ENCODE measurements at places on chromosomes 2 and 18.

GRCh38 chr2:8882094-8882493 lies 44.7 kb upstream of the KIDINS220 start:
- DNase-seq, result no peak

DNA sequence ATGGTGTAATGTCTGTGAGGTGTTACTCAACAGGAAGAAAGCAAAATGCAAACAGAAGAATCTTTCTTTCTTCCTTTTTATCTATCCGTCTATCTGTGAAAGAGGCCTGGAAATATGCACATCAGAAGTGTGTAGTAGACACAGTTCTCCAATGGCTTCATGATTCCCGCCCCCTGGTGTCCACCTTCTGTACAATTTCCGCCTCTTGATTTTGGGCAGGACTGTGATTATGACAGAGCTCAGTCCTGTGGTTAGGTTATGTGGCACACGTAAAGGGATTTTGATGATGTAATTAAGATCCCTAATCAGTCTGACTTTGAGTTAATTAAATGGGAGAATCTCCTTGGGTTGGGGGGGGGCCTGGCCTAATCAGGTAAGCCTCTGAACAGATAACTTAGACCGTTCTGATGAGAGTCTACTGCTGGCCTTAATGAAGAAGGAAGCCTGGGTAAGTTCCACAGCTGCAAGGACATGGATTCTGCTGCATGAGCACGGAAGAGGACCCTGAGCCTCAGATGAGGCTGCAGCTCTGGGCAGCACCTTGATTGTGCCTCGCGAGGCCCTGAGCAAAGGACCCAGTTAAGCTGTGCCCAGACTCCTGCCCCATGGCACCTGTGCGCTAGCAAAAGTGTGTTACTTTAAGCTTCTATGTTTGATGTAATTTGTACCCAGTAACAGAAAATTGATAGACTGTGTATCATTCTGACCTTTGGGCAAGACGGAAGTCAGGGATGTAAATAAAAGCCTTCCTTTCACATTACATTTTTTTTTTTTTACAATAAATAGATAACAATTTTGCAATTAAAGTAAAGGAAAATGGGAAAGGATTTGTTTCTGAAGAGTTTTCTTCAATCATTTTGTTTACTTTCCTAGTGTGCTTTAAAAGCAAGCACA lies 11.3 kb upstream of the KCNF1 start:
- DNase-seq, result no peak

DNA sequence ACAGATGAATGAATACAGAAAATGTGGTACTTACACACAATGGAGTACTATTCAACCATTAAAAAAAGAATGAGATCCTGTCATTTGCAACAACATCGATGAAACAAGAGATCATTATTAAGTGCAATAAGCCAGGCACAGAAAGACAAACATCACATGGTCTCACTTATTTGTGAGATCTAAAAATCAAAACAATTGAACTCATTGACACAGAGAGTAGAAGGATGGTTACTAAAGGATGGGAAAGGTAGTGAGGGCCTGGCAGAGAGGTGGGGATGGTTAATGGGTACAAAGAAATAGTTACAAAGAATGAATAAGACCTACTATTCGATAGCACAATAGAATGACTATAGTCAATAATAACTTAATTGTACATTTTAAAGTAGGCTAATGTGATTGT lies 393.5 kb downstream of the SATB2 start:
- no peak for DNase-seq

DNA sequence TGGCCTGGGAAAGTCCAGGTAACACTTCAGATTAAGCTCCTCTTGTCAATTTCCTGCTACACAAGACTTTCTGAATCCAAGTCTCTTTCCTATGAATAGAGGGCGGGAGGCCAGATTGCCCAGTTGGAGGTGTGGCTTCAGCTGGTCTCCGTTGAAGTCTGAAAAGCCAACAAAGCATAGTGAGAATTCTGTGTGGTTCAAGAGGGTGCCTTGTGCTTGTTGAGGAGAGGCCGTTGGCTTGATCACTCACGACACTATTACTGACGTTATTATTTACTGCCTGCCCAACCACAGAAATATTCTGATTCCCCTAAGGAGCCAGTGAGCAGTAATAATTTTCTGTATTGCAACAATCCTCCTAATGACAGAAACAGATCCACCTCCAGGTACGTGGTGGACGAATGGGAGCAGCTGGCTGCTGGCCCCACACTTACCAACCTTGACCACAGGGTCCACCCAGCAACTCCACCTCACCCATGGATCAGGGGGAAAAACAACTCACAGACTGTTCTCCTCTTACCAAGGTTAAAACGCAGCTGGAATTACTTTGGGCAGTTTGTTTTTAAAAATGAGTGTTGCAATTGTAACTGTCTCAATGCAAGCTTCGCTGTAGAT lies 21.9 kb downstream of the NRP2 start:
- no peak for DNase-seq

DNA sequence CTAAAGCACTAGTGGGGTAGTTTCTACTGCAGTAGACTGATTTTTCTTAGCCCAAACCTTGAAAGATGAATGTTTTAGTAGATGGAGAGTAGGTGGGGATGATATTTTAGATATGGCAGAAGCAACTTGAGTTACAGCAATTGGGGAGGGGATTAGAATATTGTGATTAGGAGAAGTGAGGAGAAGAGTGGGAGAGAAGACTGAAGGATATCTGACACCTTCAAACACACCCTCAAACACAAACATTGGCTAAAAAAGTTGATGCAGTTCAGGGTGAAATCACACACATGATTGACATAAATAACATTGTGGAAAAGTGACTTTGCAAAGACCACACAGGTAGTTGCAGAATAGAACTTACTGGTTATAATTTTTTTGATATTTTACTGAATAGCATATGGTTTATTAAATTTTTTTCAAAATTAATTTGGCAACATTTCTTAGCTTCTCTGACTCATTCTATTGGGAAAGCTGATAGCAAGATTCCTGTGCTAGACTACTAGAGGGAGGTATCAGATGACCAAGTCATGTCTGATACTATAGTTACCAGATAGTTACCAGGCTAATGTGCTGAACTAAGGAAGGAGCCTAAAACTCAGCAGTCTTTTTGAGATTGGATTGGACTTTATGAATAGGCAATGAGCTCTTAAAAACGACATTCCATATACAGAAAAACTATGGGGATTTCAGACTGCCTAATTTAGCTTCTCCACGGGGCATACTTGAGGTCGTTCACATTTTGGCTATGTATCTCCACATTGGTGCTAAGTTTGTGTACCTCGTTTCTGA lies 73.0 kb downstream of the ACTR3 start:
- DNase-seq, result no peak

Measured in NCI-H2107 (cell line).